ENCODE measurements at places on chromosomes 3 and 15.

DNA sequence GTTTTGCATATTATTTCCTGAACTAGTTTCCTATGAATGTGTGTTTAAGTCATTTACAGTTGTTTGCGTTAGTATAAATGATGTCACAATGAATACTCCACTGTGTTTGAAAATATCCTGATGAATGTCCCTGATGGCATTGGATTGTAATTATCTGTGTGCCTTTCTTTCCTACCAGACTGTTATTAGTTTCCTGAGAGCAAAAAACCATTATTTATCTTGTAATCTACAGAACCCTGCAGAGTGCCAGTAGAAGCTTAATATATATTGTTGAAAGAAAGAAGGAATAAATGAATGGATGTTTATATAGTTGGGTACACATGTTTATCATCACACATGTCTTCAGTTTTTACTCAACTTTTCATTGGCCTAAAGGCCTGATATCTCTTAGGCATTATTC lies 312.6 kb downstream of the AGBL1 start:
- no peak for DNase-seq

DNA sequence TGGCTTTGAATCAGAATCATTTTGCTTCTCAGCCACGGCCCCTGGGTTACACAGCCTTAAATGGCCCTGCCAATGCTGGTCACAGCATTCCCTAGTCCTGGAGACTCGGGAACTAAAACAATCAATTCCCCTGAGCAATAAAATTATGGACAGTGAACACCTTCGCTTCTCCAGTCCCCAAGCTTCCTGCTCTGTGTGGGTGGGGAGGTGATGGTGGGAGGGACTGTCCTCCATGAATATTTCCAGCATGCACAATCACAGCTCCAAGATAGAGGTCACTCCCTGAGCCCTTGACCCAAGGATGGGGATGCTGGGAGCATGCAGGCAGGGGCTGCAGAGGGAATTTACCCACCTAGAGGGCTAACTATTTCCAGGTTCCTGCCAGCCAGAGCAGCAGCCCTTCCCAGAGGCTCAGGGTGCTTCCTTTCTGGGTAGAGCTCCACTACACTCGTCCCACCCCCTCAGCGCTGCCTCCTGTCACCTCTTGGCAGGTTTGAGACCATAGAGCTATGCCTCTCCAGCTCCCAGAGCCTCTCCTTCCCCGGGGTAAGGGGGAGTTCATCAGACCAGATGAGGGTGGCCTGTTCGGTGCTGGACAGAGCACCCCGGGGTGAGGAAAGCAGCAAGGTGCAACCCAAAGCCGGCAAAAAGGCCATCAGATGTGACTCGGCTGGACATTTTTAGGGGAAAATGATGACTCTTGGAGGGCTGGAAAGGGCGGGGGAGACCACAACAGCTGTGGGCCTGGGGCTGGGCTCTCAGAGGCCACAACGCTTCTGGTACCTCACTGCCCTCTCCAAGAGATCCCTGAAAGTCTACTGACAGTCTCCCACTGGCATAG lies 14.5 kb upstream of the CCDC33 start:
- no peak for DNase-seq

GRCh38 chr3:106823701-106824100 lies 553.5 kb upstream of the CCDC54 start:
- DNase-seq, result no peak

DNA sequence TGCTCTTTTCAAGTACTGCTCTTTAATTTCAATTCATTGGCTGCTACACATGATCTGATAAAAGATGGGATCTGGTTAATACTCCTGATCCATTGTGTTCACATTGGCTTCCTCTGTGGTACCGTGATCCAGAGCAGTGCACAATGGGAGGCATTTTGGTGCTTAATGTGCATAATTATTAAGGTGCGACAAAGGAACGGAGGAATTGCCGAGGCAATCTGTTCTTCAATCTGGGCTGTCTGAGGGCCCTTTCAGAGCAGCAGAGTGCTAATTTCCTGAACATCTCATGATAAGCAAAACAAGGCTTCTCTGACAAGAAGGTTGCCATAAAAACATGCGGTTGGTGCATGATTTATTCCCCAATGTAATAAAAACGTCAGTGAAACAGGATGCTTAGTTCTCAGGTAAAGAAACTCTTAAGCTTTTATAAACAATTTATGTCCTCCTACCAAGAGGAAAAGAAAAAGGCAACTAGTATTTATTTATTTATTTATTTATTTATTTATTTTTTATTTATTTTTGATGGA lies 64.0 kb upstream of the EPHA3 start:
- no peak for DNase-seq

DNA sequence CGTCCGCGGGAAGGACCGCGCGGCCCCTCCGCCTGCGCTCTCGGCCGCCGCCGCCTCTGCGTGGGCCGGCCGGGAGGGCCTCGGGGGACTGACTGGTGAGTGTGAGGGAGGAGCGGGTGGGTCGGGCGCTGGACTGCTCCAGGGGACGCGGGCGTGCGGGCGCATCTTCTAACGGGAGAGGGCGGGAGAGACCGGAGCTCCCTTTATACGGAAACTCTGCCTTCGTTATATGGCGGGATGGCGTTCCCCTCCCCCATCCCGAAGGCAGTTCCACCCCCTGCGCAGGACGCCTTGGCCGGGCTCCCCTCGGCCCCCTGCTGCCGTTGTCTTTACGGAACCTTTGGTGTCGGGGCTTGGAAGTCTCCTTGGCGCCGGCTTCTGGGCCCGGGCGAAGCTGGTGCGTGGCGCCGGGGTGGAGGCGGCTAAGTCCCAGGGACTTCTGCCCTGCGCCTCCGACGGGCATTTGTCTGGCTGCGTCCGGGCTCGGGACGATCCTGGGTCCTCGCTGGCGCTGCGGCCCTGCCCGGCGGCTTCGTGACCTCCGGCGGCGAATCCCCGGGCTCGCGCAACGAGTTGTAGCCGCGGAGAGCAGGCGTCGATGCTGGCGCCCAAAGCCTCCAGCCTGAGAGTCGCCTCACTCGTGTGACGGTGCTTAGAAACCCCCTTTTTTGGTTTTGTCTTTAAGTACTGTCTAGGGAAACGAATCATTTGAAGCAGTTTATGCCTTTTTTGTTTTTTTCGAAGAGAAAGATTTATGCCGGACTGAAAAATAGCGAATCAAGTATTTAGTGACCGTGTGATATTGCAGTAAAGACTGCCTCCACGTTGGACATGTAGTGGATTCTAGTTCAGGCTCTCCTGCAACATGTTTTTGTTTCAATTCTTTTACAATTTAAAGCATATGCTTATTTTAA lies 623 bp downstream of the ZNF639 start:
- DNase-seq, result peak; percentile 36

DNA sequence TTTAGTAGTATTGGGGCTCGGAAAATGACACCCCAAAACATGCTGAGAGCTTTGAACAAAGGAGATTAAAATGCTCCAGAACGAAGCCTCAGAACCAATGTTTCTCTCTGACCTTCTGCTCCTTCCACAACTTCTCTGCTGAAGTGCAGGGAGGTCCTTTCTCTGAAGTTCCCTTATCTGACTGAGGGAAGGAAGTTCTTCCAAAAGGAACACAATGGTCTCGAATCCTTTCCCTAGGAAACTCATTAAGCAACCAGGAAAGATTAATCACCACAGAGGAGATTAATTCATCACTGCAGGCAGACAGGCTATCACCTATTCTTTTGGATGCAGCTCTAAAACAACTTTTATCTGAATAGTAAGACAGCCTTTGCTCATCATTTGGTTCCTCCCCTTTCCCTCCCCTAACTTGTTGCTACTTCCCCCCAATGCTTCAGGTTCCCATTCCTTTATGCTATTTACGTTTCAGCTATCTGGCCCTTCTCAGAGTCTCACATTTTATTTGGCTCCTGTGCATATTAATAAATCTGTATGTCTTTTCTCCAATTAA lies 18.2 kb upstream of the WDR49 start:
- DNase-seq, result no peak

DNA sequence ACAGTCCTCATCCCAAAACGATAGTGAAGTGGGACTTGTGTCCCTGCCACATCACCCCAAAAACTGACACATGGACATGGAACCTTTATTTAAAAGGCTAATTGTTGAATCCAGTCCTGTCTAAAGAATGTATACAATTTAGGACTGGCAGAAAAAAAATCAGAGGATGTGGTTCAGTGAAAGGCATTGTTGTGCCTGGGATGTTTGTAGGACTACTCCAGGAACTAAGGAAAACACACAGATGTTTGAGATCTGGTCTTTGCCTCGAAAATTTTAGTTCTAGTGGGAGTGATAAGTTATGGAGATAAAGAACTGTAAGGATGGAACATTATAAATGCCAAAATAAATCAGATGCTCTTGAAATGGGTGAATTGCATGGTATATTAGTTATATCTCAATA lies 27.2 kb downstream of the VGLL4 start:
- DNase-seq, result no peak

GRCh38 chr15:43439268-43439667 lies 53.7 kb downstream of the TP53BP1 start:
- no peak for DNase-seq

GRCh38 chr3:72306800-72307341 lies 521.9 kb upstream of the PROK2 start:
- DNase-seq, result no peak

DNA sequence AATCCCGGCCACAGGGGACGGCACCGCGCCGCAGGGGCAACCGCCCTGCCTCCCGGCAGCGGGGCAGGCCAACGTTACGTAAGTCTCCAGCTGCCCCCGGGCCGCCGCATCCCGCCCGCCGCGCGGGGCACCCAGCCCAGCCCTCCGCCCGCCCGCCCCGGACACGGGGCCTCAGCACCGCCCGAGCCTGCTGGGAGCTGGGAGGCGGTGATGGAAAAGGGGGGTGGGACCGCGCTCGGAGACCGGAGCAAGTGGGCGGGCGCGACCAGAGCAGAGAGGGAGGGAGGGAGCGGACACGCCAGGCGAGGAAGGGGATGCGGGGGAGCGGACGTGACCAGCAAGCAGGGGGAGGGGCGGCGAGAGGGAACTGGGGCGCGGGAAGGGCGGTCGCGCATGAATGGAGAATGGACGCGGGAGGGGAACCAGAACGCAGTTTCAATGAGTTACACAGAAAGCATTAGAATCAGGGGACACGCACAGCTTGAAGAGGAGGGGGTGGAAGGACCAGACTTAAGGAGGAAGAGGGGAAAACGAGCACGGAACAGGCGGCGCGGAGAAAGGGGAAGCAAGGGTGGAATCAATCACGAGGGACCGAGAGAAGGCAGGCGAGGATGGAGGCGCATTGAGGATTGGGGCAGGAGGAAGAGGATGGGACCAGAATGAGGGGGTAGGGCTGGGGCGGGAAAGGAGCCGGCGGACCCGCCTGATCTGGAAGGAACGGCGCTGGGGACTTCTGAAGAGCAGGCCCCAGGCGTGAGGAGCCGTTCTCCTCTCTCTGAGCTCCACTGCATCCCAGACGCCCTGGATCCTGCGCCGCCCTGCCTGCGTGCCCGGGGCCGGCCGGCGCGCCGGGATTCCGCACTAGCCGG lies 559 bp downstream of the PKM start:
- DNase-seq, result peak; percentile 83

- no peak for DNase-seq
Observed at GRCh38 chr3:17232442-17232841, 347.7 kb downstream of the PLCL2 start.

DNA sequence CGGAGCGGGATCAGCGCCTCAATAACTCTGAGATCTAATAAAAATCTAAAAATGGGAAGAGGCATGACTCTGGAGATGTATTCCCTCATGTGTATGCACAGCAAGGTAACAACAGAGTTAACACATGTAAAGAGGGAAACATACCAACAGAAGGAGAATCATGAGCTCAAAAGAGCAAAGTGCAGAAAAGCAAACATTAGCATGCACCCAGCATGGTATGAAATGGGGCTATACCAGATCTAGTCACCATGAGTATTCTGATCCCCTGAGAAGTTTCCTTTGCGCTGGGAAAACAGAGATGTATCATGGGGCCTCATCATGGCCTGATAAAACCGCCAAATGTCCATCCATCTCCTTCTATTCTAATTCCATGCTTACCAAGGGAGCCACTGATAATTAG lies 129.1 kb downstream of the GLDN start:
- DNase-seq, result no peak

GRCh38 chr15:38362355-38362754 lies 91.6 kb upstream of the FAM98B start:
- DNase-seq, result no peak

GRCh38 chr3:108042300-108042699 lies 48.5 kb downstream of the CD47 start:
- no peak for DNase-seq

DNA sequence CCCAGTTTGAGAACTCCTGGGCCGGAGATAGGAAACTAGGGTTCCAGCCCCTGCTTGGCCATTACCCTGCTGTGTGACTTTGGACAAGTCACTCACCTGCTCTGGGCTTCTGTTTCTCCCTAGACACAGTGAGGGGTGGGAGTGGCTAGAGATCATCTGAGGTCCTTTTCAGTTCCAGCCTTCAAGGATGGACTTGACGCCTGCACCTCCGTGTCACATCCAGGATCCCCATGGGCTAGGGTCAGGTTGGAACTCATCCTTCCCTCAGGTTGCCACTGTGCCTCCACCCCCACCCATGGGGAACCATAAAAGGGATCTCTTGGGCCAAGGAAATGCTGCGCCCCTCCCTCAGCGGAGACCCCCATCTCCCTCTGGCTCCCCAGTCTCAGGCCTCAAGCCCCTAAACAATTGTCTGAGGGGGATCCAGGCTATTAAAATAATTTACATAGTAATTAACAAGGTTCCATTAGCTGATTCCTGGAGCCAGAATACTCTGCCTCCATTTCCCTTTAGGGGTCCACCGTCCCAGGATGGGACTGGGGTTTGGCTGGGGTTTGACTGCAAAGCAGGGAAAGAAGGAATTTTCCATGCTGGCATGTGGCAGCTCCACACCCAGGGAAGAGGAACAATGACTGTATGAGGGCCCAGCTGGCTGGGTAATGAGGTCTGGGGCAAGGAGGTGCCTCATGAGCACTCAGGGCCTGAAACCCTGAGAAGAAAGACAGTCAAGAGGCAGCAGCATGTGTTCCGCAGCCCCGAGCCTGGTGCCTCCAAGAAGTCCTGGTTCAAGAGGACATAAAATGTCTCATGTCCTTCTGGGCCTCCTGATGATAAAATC lies 177.7 kb downstream of the SMAD6 start:
- DNase-seq, result no peak

GRCh38 chr3:8416965-8417364 lies 84.7 kb upstream of the LMCD1 start:
- no peak for DNase-seq

- DNase-seq, result no peak
Observed at GRCh38 chr3:54211097-54211496, 88.7 kb downstream of the CACNA2D3 start.

DNA sequence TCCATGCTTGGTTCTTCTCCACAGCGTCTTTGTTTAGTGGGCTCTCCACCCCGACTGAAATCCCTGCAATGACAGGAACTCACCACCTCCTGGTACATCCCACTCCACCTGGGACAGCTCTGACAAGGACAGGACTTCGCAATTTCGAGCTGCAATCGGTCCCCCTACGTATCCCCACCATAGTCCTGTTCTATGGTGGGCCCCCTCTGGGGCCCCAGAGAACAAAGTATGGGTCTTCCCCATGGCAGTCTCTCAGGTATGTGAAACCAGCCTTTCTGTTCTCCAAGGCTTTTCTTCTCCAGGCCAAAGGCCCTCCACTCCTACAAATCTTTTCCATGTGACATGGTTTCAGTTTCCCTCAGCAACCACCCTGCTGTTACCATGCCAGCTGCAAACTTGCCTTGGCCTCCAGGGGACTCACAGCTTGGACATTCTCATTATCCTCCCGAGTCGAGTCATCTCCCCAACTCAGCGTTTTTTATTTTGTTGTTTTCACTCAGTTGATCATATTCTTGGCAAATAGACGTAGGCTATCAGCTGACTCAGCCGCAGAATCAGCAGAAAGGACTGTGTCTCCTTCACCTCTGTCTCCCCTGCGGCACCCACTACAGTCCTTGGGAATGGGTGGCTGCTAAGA lies 233.3 kb downstream of the OPA1 start:
- DNase-seq, result no peak

- no peak for DNase-seq
Observed at GRCh38 chr3:128970740-128971047, 23.2 kb downstream of the CFAP92 start.

Data from amniotic stem cell (primary cell).